Stimulated activated CD8-positive, alpha-beta memory T cell treated with anti-CD3 and anti-CD28 coated beads, Interleukin-15, amount 100 ng/mL, for 24 hours (primary cell): ENCODE measurements at places on chromosomes 13 and 19.

GRCh38 chr19:41887711-41888382 lies 4.9 kb downstream of the ARHGEF1 start:
- peak; percentile 54 for DNase-seq

- no peak for DNase-seq
These were observed 6.7 kb downstream of the RGCC start for GRCh38 chr13:41463838-41464602.

DNA sequence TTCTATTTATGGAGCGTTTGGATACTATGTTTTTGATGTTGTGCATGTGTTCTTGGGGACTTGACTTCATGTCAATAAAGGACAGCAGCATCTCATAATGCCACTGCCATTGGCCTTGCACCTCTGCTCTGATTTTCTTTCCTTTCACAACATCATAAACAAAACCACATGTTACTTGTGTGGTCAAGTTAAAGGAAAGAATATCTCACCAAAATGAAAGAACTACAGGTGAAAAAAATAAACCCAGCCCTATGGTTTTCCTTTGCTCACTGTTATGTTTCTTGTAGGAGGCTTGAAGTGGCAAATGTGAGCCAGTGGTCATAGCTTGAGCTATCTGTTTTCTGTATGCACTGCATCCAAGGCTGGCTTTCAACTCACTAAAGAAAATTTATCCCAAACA lies 240.4 kb downstream of the KCNRG start:
- no peak for DNase-seq

DNA sequence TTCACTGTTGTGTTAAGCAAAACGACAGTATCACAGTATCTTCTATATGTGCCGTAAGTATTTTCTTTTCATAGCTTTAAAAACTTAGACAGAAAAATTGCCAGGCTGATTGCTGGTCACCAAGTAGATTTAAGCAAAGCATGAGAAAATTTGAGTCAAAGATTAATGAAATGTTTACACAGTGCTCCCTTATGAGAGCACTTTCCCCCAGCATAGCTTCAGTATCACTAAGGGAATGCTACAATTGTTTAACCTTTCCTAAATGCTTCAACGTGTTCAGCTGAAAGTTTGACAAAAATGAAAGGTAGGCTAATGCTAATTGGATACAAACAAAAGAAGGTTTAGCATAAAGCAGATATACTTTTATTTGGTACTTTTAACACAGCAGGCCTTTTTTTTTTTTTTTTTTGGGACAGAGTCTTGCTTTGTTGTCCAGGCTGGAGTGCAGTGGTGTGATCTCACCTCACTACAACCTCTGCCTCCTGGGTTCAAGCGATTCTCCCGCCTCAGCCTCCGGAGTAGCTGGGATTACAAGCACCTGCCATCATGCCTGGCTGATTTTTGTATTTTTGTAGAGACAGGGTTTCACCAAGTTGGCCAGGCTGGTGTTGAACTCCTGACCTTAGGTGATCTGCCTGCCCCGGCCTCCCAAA lies 23.4 kb downstream of the PCCA start:
- no peak for DNase-seq

GRCh38 chr13:93805736-93806135 lies 579.1 kb downstream of the GPC6 start:
- DNase-seq = no peak

GRCh38 chr19:10364644-10365043 lies 15.7 kb downstream of the TYK2 start:
- DNase-seq = no peak

DNA sequence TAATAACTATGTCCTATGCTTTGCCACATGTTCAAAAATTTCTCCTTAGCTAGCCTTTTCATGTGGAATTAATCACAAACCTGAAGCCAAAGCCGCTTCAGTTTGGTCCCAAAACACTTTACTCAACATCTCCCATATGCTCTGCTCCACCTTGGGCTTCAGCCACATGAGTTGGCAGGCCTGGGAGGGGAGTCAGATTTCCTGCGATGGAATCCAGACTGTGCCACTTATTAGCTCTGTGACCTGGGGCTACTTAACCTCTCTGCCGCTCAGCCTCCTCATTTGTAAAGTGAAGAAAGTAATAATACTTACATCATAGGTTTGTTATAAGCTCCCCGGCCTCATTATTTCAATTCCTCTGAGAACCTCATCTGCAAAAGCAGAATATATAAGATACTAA lies 272.0 kb downstream of the LMO7 start:
- no peak for DNase-seq
